Psoas muscle (tissue), 8 donors: ENCODE measurements at places on chromosomes 3 and 15. TPM values are rescaled to one million over a fixed set of nuclear protein-coding genes. Genes with fewer than 3 reads are reported as not detected.

GRCh38 chr3:192802957-192803899, 75.9 kb upstream of the FGF12 start:
- DNase-seq: no peak

DNA sequence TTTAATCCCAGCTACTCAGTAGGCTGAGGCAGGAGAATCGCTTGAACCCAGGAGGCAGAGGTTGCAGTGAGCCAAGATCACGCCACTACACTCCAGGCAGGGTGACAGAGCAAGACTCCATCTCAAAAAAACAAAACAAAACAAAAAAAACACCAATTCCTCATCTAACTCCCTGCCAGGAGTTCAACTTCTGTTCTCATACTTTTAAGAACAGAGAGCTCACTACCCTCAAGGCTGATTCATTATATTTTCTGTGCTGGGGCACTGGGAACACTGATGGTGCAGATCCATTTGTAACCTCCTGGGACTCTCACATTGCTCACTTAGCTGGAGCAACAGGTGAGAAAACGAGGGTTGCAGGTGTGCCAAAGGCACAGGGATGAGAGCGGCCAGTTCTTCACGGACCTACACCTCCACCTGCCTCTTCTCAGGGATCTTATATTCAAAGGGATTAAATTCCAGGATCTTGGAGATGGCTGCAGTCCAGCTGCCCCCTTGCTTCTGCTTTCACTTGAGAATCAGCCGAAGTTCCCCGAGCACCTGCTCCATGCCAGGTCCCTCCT, 12.3 kb upstream of the CSK start:
- DNase-seq: no peak

DNA sequence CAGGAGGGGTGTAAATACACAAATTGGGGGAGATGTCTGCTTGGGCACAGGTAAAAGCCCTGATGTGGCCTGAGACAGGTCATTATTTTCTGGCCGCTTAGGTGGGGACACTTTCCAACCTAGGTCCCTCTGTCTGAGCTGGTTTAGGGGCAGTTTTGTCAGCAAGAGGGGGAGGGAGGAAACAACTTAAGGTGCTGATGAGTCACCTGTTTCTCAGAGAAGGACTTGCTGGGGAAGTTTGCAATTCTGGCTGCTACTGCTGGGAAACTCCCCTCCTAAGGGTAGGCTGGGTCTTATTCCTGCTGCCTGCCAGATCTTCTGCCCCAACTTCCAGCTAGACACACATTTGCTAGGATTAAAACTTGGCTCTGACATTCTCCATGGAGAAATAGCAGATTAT, 4.8 kb upstream of the RHOV start:
- no peak for DNase-seq

- no peak for DNase-seq
Observed at GRCh38 chr15:78207641-78208340, 26.6 kb downstream of the ACSBG1 start.

DNA sequence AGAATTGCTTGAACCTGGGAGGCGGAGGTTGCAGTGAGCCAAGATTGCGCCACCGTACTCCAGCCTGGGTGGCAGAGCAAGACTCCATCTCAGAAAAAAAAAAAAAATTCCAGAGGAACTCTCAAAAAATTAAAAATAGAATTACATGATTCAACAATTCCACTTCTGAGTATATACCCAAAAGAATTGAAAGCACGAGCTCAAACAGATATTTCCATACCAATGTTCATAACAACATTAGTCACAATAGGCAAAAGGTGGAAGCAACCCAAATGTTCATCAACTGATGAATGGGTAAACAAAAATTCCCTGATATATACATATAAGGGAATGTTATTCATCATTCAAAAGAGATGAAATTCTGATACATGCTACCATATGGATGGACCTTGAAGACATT, 16.9 kb upstream of the MORF4L1 start:
- no peak for DNase-seq

DNA sequence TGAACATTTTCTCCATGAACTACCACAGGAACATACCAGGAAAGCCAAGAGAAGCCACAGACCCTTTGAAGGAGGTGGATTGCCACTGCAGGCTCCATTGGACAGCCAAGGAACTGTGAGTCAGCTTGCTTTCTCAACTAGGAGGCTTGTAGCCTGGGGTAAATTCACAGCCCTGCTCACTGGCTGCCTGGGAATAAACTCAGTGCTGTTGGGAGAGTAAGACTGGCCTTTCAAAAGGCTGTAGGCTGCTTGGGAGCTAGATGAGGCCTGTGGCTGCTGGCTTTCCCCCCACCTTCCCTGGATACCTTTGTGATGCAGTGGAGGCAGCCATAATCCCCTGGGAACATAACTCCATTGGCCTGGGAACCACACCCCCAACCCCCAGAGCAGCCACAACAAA, 223.5 kb upstream of the RBMS3 start:
- DNase-seq: no peak

- DNase-seq: no peak
Observed at GRCh38 chr15:48811325-48811958, 573 bp upstream of the CEP152 start.

- DNase-seq: no peak
Observed at GRCh38 chr3:142120707-142121106, 28.6 kb downstream of the TFDP2 start.

- no peak for DNase-seq
Observed at GRCh38 chr3:156614642-156615511, 59.5 kb upstream of the TIPARP start.

DNA sequence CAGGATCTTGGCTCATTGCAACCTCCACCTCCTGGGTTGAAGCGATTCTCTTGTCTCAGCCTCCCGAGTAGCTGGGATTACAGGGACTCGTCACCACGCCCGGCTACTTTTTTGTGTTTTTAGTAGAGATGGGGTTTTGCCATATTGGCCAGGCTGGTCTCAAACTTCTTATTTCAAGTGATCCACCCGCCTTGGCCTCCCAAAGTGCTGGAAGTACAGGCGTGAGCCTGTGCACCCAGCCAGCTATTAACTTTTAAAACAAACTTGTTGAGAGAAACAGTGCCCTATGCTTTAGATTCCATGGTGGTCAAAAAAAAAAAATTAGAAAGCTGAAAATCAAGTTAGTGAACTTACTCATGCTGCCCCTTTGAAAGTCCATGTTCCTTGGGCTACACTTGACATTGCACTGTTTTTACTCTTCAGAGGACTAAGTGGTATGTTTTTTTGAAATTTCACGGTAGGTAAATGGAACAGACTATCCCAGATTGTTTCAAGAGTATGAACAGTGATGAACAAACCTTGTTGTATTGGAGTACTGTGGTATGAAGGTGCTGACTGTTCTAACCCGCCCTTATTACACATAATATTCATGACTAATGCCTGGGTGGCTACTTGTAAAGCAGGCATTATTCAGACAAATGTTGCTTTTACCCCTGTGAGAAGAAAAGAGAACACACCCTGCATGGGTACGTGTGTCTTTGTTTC, 206.9 kb downstream of the KLHL25 start:
- DNase-seq: no peak

DNA sequence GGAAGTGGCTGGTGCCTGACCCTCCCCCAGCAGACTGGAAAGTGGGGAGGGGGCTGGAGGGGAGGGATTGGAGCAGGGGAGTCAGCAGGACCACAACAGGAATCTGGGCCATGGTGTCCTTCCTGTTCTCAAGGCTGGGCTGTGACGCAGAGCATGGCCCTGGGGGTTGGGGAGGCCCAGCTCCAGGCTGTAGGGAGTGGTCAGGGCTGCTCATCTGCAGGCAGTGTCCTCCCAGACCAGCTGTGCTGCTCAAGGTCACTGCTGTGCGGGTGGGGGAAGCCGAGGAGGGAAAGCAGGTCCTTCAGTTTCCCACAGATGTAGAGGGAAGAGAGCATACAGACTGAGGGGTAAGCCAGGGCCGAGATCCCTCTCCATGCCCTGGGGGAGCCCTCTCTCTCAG, 40.7 kb downstream of the CYP11A1 start:
- peak; percentile 69 for DNase-seq

DNA sequence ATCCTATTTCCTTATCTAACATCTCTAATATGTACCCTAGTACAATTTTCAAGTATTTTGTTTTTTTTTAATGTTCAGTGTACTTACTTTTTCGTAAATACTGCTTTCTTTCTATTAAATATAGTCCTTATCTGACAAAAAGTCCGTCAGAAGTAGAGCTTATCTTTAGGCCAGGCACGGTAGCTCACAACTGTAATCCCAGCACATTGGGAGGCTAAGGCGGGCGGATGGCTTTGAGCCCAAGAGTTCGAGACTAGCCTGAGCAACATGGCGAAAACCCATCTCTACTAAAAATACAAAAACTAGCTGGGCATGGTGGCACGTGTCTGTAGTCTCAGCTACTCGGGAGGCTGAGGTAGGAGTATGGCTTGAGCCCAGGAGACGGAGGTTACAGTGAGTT, 41.1 kb downstream of the USP3 start:
- no peak for DNase-seq

DNA sequence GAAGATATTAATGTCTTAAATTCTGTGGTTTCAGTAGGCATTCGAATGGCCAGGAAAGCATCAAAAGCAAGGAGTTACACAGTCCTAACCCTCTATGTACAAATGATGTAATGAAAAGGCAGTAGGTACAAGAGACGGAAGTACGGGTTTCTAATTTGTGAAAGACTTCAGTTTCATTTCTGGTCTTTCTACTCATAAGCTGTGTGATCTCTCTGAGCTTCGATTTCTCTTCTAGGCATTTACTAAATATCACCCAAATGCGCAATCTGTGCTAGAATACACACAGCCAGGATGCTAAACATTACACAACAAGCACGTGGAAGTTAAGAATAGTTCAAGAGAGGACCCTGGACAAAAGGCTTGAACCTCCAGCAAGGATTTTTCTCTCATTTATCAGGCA, 17.9 kb upstream of the STIMATE start:
- DNase-seq: no peak

Gene ARNT2
- 5.9 TPM for total RNA-seq

Gene PRSS50
- not detected for total RNA-seq

Gene KLHL6
- 0.51 TPM for total RNA-seq

Gene PLA2G4E
- 0.34 TPM for total RNA-seq

Gene ALPK3
- 364 TPM for total RNA-seq

Gene NR2E3
- total RNA-seq: not detected

Gene SH2D7
- not detected for total RNA-seq

Gene GABRB3
- 0.17 TPM for total RNA-seq

Gene ARHGEF26
- 0.71 TPM for total RNA-seq

Gene EFCAB12
- total RNA-seq: not detected

Gene SOX2
- total RNA-seq: not detected

Gene CELF6
- total RNA-seq: 0.13 TPM

Gene NECTIN3
- 5.0 TPM for total RNA-seq

Gene IL12A
- total RNA-seq: 0.79 TPM
